Aorta (tissue), 5 donors: ENCODE measurements at places on chromosomes 2 and 18. TPM values are rescaled to one million over a fixed set of nuclear protein-coding genes. Genes with fewer than 3 reads are reported as not detected.

DNA sequence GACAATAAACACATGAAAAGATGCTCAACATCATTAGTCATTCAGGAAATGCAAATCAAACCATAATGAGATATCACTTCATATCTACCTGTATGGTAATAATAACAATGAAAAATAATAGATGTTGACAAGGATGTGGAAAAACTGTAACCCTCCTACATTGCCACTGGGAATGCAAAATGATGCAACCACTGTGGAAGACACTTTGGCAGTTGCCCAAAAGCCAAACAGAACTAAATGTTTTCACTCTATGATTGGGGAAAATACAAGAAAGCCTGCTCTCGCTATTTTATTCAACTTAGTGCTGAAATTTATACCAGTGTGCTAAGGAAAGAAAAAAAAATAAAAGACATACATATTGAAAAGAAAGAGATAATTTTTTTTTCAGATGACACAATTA, 934.5 kb downstream of the CNTNAP5 start:
- H3K4me3 ChIP-seq, result no peak overlapping the region
- no peaks in the 10 kb centered on the region for H3K36me3 ChIP-seq
- no peak for DNase-seq

DNA sequence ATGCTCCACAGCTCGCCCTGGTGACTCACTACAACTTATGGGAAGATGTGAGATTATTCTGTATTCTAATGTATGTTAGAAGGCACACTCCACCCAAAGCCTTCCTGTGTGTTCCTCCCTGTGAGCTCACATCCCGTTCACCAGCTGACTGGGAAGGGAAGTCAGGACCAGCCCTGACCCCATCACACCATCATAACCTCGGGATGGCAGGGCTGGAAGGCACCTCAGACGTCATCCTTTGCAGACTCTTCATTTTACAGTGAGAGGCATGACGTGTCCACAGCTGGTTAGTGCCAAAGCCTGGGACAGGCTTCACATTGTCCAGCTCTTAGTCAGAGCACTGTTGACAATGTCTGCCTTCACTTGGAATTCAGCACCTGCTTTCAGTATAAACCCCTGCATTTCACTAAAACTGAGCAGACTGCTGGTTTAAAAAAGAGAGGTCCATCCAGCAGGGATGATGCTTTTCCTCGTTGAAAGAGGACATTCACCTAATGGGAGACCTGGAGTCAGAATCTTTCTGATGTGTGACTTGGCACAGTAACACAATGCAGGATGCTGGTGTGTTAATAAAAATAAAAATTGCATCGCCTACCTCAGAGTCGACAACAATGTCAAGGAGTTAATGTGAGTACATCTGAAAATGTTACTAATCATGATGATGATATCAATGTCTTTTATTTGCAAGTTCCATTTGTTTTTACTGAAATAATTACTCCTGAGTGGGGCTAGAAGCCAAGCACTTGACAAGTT, 418.0 kb upstream of the TNP1 start:
- no peaks in the 10 kb centered on the region for H3K27me3 ChIP-seq
- H3K4me3 ChIP-seq, result no peak overlapping the region
- no peaks in the 10 kb centered on the region for H3K36me3 ChIP-seq
- no peak overlapping the region for H3K27ac ChIP-seq
- peaks cover 2% of the 10 kb centered on the region for H3K4me1 ChIP-seq

- no peak overlapping the region for H3K27ac ChIP-seq
- no peak overlapping the region for H3K4me3 ChIP-seq
- peaks cover 7% of the 10 kb centered on the region for H3K4me1 ChIP-seq
- H3K36me3 ChIP-seq, result no peaks in the 10 kb centered on the region
These were observed 48.5 kb upstream of the IKZF2 start for GRCh38 chr2:213199871-213200270.

DNA sequence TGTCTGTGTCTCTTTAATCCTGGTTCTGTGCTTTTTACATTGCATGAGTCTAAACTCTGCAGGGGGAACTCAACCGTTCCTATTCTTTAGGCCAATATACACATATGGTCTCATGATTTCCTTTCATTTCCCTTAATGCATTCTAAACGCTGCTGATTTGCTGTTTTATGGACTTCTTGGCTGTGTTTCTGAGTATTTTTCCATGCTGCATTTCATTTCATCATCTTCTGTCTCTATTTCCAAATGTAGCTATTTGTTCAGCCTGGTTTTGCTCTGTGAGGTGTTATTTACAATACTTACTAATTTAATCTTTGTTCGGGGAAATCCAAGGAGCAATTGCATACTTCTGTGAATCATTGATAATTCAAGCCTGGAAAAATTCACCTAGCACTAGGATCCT, 897.2 kb downstream of the TSN start:
- no peaks in the 10 kb centered on the region for H3K27me3 ChIP-seq
- H3K4me1 ChIP-seq, result no peaks in the 10 kb centered on the region
- no peak for DNase-seq
- H3K36me3 ChIP-seq, result no peaks in the 10 kb centered on the region
- H3K4me3 ChIP-seq, result no peak overlapping the region

- H3K4me1 ChIP-seq, result peaks cover 15% of the 10 kb centered on the region
- H3K27me3 ChIP-seq, result no peaks in the 10 kb centered on the region
- H3K27ac ChIP-seq, result no peak overlapping the region
- no peaks in the 10 kb centered on the region for H3K36me3 ChIP-seq
These were observed 182.7 kb downstream of the LTBP1 start for GRCh38 chr2:33129263-33130053.

DNA sequence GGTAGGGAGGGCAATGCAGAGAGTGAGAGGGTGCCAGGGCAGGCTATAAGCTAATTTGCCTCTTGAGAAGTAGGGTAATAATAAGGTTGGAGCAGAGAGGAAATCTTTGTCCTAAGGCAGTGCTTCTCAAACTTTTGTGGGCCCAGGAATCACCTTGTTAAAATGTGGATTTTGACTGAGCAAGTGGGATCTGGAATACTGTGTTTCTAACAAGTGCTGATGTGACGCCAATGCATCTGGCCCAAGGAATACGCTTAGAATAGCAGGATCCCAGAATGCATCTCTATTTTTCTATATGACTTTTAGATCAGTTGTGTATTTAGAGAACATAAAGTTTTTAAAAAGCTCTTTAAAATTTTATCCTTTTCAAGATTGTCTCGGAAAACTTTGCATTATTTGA, 29.7 kb upstream of the GTF2A1L start:
- no peak overlapping the region for H3K27ac ChIP-seq
- no peaks in the 10 kb centered on the region for H3K4me1 ChIP-seq
- no peaks in the 10 kb centered on the region for H3K36me3 ChIP-seq

DNA sequence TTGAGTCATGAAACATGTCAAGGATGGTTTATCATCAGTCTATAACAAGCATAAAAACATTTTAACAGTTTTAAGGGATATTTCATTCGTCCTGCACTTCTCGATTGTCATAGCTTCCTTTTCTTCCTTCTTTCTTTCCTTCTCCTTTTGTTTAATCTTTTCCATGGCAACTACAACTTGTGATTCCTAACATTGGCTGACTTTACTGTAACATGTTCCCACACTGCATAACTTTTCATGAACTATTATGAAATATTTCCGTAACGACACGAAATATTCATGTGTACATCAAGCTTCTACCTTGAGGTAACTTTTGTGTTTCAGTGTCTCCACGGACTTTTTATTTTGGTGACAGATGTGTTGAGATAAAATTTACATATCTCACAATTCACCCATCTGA, 134.4 kb downstream of the ACTR3 start:
- H3K36me3 ChIP-seq, result no peaks in the 10 kb centered on the region
- no peak overlapping the region for H3K27ac ChIP-seq
- H3K27me3 ChIP-seq, result no peaks in the 10 kb centered on the region
- no peaks in the 10 kb centered on the region for H3K4me1 ChIP-seq
- H3K4me3 ChIP-seq, result no peak overlapping the region

- H3K27me3 ChIP-seq, result no peaks in the 10 kb centered on the region
- no peaks in the 10 kb centered on the region for H3K4me1 ChIP-seq
- H3K36me3 ChIP-seq, result no peaks in the 10 kb centered on the region
- H3K4me3 ChIP-seq, result no peak overlapping the region
These were observed 101.9 kb downstream of the NOL4 start for GRCh38 chr18:34122724-34123334.

DNA sequence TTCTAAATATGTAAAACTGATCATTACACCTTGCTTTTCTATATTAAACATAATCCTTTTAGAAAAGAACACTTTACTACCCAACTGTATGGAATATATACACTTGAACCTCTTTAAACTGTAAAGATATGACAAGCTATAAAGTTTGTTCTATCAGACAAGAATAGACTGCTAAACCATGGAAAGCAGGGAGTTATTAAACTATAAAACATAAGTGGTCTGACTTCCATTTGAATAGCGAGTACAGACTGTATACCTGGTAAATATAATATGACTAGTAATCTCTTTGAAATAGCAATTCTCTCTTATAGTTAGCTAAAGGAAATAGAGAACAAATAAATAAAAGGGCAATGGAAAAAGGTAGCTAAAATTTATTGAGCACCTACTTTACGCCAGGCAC, 125.7 kb downstream of the PRKRA start:
- H3K4me3 ChIP-seq, result no peak overlapping the region
- H3K27me3 ChIP-seq, result no peaks in the 10 kb centered on the region
- DNase-seq, result no peak
- no peaks in the 10 kb centered on the region for H3K4me1 ChIP-seq

- no peaks in the 10 kb centered on the region for H3K27me3 ChIP-seq
- H3K27ac ChIP-seq, result no peak overlapping the region
- no peak overlapping the region for H3K4me3 ChIP-seq
- no peaks in the 10 kb centered on the region for H3K36me3 ChIP-seq
- no peak for DNase-seq
These were observed 62.5 kb upstream of the ACVR2A start for GRCh38 chr2:147782141-147782930.

GRCh38 chr2:222915092-222915957, 54.5 kb downstream of the ACSL3 start:
- H3K4me3 ChIP-seq, result no peak overlapping the region
- no peak for DNase-seq
- peaks cover 4% of the 10 kb centered on the region for H3K4me1 ChIP-seq
- H3K27me3 ChIP-seq, result no peaks in the 10 kb centered on the region
- no peaks in the 10 kb centered on the region for H3K36me3 ChIP-seq

GRCh38 chr2:70728128-70728527, 39.9 kb downstream of the ADD2 start:
- no peak overlapping the region for H3K4me3 ChIP-seq
- H3K36me3 ChIP-seq, result no peaks in the 10 kb centered on the region
- H3K27ac ChIP-seq, result no peak overlapping the region
- H3K27me3 ChIP-seq, result no peaks in the 10 kb centered on the region
- no peak for DNase-seq

- no peak for DNase-seq
- H3K27me3 ChIP-seq, result no peaks in the 10 kb centered on the region
- H3K27ac ChIP-seq, result no peak overlapping the region
These were observed 11.4 kb downstream of the CTIF start for GRCh38 chr18:48550101-48550729.

DNA sequence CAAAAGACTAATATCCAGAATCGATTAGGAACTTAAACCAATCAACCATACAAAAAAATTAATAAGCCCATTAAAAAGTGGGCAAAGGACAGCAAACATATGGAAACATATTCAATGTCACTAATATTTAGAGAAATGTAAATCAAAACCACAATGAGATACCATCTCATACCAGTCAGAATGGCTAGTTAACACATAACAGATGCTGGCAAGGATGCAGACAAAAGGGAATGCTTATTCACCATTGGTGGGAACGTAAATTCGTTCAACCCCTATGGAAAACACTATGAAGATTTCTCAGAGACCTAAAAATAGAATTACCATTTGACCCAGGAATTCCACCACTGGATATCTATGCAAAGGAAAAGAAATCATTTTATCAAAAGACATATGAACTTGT, 468.2 kb upstream of the ST6GAL2 start:
- no peak overlapping the region for H3K4me3 ChIP-seq
- H3K4me1 ChIP-seq, result no peaks in the 10 kb centered on the region
- DNase-seq, result no peak
- no peak overlapping the region for H3K27ac ChIP-seq
- no peaks in the 10 kb centered on the region for H3K27me3 ChIP-seq
- no peaks in the 10 kb centered on the region for H3K36me3 ChIP-seq

GRCh38 chr18:56565551-56566345, 72.6 kb downstream of the TXNL1 start:
- H3K27ac ChIP-seq, result no peak overlapping the region
- H3K36me3 ChIP-seq, result no peaks in the 10 kb centered on the region
- H3K4me1 ChIP-seq, result no peaks in the 10 kb centered on the region
- H3K27me3 ChIP-seq, result no peaks in the 10 kb centered on the region
- no peak for DNase-seq

- H3K27ac ChIP-seq, result no peak overlapping the region
- H3K4me3 ChIP-seq, result no peak overlapping the region
- DNase-seq, result no peak
- no peaks in the 10 kb centered on the region for H3K36me3 ChIP-seq
- H3K4me1 ChIP-seq, result no peaks in the 10 kb centered on the region
- H3K27me3 ChIP-seq, result peaks cover 2% of the 10 kb centered on the region
These were observed 393.8 kb upstream of the CYRIA start for GRCh38 chr2:17059458-17059857.

GRCh38 chr2:142056784-142057183, 74.0 kb downstream of the LRP1B start:
- DNase-seq, result no peak
- no peaks in the 10 kb centered on the region for H3K36me3 ChIP-seq
- H3K4me1 ChIP-seq, result no peaks in the 10 kb centered on the region
- no peak overlapping the region for H3K27ac ChIP-seq
- no peak overlapping the region for H3K4me3 ChIP-seq

Gene PAIP2B
- 4.9 TPM for total RNA-seq

Gene FTCDNL1
- total RNA-seq, result 1.7 TPM

Gene VWC2L
- not detected for total RNA-seq

Gene CCDC141
- 28.3 TPM for total RNA-seq

Gene UGT1A10
- total RNA-seq, result not detected

Gene SPP2
- not detected for total RNA-seq
